ENCODE measurements at places on chromosomes 11 and 22. TPM values are rescaled to one million over a fixed set of nuclear protein-coding genes. Genes with fewer than 3 reads are reported as not detected.

DNA sequence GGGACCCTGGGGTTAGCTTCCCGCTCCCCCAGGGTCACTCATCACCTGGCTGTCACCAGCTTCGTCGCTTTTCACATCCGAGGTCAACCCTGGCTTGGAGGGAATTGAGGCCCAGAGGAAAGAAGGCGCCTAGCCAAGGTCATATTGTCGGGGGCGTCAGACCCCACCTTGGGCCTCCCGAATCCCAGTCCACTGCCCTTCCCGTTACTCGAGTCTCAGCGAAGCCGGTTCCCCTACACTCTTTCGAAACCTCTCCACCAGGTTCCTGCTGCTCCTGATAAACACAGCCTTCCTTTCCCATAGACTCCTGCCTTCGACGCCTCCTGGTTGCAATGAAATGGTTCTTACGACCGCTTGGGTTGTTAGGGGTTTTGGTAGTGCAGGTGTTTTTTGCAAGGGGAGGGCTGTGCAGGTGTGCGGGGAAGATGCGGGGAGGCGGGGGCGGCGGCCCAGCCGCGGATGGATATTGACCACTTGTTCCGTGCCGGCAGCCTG, 642 bp downstream of the NAA40 start:
- DNase-seq, result no peak

C1QTNF5 gene
- 27.2 TPM for polyA plus RNA-seq

SEC14L2 gene
- polyA plus RNA-seq, result 4.3 TPM

- no peak for DNase-seq
Measured at GRCh38 chr22:41900652-41901312, 14.1 kb downstream of the SHISA8 start.

DNA sequence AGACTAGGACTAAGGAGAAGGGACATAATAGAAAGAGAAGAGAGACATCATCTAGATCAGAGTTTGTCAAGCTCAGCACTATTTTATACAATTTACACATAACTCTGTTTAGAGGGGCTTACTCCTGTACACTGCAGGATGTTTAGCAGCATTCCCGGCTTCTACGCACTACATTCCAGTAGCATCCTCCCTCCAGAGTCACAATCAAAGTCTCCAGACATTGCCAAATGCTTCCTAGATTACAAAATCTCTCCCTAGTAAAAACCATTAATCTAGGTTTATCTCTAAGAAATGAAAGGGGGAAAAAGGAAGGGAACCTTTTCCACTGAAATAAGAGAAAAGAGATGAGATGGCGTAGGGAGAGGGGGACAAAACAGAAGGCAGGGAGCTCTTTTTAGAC, 4.0 kb downstream of the USP28 start:
- no peak for DNase-seq

- DNase-seq, result no peak
Measured at GRCh38 chr22:37254867-37255233, 10.8 kb upstream of the RAC2 start.

LRRC56 gene
- polyA plus RNA-seq, result 6.1 TPM

OR9G4 gene
- not detected for polyA plus RNA-seq

GRCh38 chr11:15707971-15708370, 593.2 kb downstream of the INSC start:
- no peak for DNase-seq

- DNase-seq, result peak; percentile 15
Measured at GRCh38 chr11:13384908-13385640, 77.9 kb downstream of the BTBD10 start.

PKNOX2 gene
- 15.1 TPM for polyA plus RNA-seq

GRCh38 chr11:131763193-131763890, 392.9 kb downstream of the NTM start:
- DNase-seq, result no peak

ADM gene
- polyA plus RNA-seq, result 8.1 TPM

UPB1 gene
- 1.5 TPM for polyA plus RNA-seq

RAC2 gene
- polyA plus RNA-seq, result 6.7 TPM

DNA sequence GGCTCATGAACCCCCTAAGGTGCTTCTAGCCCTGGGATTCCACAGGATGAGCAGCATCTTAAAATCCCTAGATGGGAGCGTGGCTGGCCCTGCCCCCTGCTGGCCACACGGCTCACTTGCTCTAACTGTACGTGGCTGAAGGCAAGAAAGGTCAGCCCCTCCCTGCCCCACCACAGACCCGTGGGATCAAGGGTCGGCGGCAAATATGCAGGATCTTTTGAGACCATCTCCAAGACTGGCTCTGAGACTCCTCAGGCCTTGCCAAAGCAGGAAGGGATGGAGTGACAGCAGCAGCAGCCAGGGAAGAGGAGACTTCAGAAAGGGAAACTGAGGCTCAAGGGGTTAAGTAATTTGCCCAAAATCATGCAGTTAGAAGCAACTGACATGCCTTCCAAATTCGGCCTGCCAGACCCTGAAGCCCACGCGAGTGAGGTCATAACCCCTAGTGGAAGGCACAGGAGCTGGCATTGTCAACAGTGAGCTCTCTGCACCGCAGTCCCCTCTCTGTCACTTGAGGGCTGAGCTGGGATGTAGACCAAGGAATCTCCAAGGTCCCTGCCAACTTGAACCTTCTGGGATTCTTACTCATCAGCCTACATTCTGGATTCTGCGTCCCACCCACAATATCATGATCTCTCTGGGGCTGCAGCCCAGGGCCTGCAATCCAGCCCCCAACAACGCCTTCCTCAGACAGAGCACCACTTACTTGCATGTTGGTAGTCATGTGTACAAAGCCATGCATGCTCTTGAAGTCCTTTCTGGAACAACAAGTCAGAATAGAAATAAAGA, 31.4 kb downstream of the CREB3L1 start:
- no peak for DNase-seq

DNA sequence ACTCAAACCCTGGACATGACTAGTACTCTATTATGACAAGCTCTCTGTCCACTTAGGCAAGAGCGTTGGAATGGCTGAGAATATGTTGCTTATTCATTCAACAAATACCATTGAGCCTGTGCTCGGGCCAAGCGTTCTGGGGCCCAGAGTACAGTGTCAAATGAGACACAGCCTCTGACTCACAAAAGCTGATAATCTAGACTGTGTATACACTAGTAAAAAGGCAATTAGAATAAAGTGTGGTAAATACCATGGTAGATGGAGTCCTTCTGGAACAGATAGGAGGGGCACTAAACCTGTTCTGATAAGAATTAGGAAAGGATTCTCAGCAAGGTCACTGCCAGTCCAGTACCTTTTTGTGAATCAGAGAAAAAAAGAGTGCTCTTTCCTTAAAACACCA, 24.7 kb downstream of the KCNE3 start:
- DNase-seq, result no peak

DNA sequence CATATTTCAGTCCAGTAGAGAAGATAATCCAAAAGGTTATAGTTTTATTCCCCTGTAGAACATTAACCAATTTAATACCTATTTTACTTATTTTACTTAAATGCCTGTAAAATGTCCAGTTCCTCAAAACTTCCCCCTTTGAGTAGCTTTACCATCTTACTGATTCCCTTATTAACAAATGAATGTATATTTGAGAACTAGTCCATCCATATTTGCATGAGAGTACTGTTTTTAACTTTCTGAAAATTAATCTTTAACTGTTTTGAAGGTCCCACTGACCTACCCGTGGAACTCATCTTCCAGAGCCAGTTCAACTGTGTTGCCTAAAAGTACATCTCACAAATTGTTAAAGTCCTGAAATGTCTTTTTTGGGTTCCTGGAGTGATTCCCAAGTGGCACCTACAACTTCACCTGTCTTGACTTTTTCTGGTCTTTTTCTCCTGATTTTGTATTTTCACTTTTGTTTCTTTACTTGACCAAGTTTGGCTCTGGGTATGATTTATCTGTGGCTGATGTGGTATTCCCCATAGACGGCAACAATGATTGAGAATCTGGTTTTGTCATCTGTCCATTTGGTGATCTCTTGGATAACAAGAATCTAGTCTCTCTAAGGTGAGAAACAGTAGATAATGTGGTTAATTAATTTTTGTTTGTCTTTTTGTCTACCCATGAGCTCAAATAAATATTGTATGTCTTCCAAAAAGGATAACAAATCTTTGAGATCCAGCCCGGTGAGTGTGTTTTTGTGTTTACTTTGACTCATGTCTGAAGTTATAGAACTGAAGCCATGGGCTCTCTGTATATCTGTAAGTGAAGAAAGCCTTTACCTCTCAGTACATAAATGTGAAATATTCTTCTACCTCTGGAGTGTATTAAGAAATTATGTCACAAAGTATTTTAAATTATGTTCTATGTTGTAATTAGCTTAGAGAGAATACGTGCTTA, 174.2 kb downstream of the ETS1 start:
- no peak for DNase-seq

KREMEN1 gene
- 24.9 TPM for polyA plus RNA-seq

- no peak for DNase-seq
Measured at GRCh38 chr11:32538804-32539203, 44.8 kb upstream of the EIF3M start.

GRCh38 chr22:27032091-27032761, 374.8 kb downstream of the MIAT start:
- DNase-seq, result no peak

GRCh38 chr11:503179-503981, 3.7 kb downstream of the RNH1 start:
- DNase-seq, result no peak

- DNase-seq, result no peak
Measured at GRCh38 chr11:88318017-88318416, 19.5 kb downstream of the CTSC start.

NPAS4 gene
- 0.14 TPM for polyA plus RNA-seq

DNA sequence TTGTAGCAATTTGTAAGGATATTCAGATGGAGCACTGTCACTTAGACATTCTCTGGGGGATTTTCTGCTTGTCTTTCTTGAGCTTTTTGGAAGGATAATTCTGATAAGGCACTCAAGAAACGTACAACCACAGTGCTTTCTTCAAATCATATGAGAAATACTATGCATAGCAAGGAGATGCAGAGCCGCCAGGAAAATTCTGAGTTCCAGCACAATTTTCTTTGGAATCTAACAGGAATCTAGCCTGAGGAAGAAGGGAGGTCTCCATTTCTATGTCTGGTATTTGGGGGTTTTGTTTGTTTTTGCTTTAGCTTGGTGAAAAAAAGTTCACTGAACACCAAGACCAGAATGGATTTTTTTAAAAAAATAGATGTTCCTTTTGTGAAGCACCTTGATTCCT, 9.9 kb downstream of the PRSS23 start:
- no peak for DNase-seq

DNA sequence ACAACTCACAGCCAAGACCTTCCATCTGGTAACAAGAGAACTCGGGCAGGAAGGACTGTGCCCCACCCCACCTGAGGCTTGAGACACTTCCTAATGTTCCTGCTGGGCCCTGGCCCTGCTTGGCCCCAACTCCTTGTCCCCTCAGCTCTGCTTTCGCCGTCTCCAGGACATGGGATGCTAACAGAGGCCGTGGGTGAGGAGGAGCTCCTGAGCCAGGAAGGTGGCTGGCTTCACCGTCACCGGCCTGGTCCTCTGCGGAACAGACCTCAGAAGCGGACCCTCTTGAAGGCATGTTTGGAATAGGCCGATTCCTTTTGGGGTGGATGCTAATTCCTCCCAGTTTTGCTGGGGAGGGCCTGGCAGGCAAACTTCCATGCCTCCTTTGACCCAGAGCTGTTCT, 154.3 kb downstream of the CACNA1I start:
- no peak for DNase-seq

TYMP gene
- 2.7 TPM for polyA plus RNA-seq

DNA sequence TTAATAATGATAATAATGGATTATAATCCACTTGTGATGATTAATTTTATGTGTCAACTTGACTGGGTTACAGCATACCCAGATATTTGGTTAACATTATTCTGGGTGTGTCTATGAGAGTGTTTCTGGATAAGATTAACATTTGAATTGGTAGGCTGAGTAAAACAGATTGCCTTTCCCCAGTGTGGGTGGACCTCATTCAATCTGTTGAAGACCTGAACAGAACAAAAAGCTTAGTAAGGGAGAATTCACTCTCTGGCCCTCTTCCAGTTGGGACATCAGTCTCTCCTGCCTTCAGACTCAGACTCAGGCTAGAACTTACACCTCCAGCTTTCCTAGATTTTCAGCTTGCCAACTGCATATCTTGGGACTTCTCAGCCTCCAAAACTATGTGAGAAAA, 37.3 kb upstream of the RRAS2 start:
- no peak for DNase-seq

DNA sequence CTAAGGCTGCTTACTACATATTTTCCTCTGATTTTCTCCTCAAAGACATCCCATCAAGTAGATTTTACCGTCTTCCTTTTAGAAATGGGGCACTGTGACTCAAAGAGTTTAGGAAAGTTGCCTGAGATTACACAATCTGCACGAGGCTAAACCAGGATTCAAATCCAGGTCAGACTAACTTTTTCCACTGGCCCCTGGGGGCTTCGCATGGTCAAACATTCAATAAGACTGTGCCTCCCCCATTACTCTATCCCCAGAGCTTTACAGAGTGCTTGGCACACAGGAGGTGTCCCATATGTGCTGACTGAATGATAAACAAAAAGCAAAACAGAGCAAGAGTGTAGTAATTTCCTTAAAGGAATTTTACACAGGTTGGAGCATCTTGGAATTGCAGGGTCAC, 118.1 kb upstream of the TEAD1 start:
- DNase-seq, result no peak

- DNase-seq, result no peak
Measured at GRCh38 chr11:92941676-92942571, 27.5 kb upstream of the MTNR1B start.

SEC14L6 gene
- polyA plus RNA-seq, result 6.8 TPM

GRCh38 chr11:15742626-15743519, 613.5 kb downstream of the SOX6 start:
- no peak for DNase-seq

DNA sequence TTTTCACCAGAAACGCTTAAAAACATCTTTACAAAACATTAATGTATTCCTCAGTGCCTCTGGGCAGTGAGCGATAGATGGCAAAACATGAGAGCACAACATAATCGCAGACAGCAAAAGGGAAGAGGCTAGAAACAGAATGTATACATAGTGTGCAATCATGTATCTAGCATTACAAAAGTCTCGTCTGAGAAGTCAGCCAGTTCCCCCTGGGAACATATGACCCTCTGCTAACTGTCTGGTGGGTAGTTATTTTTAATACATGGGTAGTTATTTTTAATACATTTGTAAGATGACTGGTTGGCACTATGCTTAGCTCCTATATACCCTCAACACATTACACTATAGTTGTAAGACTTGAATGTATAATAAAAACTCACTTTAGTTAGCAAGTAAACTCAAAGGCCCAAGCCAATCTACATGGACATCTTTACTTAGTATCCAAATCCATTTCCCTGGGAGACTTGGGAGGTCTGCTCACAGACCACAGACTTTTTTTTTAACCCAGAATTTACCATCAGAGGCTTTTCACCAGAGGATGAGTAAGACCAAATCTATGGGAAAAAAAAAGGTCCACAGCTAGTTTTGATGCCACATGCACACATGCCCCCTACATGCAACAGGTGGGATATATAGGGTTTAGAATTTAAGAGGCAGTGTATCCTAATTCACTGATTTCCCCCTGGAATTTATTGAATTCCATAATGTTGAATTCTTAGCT, 71.7 kb downstream of the AMBRA1 start:
- no peak for DNase-seq

DNA sequence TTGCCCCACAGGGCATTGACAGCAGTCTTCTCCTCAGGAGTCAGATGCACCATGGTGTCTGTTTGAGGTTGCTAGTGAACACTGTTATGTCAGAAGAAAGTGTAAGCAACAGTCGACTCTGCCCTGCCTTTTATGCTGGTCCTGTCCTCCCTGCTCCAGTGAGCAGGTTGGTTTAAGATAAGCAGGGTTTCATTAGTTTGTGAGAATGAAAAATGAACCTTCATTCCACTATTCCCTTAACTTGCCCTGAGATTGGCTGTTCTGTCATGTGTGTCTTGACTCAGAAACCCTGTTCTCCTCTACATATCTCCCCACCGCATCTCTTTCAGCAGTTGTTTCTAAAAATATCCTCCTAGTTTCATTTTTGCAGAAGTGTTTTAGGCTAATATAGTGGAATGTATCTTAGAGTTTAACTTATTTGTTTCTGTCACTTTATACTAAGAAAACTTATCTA, at the start of gene HBD:
Gene HBD (minus strand): TSS at position 103 of the 454 bp plus-strand sequence. CDS start 50 bp downstream, at position 53.
- no peak for DNase-seq
